Frontal cortex (tissue), 4 donors: ENCODE measurements at places on chromosomes 7 and 10. TPM values are rescaled to one million over a fixed set of nuclear protein-coding genes. Genes with fewer than 3 reads are reported as not detected.

MUC3A gene
- total RNA-seq: under 0.01 TPM

- DNase-seq: no peak
Measured at GRCh38 chr10:35386594-35387174, 50.4 kb downstream of the CCNY start.

ELOVL3 gene
- total RNA-seq: not detected

DNA sequence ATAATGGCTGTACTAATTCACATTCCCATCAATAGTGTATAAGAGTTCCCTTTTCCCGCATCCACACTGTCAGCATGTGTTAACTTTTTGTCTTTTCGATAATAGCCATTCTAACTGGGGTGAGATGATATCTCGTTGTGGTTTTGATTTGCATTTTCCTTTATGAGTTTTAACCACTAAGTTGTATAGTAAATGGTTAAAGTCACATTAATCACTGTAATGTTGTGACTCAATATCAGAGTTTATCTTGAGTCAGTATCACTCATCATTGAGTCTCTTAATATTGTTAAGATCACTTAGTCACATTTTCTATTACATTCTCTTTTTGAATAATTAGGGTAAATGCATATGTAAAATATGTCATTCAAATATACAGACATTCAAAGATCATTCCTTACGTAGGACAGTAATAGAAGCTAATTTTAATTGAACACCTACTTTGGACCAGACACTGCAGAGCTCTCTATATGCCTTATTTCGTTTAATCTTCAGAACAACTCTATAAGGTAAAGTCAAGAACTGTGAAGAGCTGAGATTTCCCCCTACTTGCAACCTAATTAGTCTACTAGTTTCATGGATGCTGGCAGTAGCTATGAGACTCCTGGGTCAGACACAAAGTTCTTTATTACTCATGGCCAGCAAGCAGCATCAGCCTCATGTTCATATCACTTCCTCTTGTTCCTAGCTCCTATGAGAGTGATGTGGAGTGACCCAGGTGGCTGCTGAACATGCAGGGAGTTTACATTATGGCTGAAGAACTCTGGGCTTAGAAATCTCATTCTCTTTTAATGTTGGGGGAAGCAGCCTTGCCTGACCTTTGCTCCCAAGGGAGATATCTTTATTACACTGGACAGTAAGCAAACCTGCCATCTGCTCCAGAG, 30.5 kb downstream of the CREB5 start:
- DNase-seq: no peak

DNA sequence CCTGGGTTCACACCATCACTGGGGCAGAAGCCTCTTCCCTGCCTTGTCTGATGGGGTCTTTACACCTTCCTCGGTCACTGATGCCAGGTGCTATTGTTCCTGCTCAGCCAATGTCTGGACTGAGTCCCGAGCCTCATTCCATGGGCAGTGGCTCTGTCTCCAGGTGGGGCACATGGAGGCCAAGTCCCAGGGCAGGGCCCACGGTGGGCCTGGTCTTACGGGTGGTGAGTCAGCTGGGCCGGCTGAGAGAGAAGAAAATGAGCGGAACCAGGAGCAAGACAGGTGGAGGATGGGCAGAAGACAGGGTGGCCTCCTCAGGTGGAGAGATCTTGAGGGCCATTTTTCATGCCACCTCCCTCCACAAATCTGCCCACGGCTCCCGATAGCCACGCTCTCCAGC, 131.7 kb upstream of the FAM20C start:
- DNase-seq: no peak

FFAR4 gene
- not detected for total RNA-seq

GRCh38 chr10:58414270-58415041, 29.2 kb downstream of the TFAM start:
- no peak for DNase-seq

DNA sequence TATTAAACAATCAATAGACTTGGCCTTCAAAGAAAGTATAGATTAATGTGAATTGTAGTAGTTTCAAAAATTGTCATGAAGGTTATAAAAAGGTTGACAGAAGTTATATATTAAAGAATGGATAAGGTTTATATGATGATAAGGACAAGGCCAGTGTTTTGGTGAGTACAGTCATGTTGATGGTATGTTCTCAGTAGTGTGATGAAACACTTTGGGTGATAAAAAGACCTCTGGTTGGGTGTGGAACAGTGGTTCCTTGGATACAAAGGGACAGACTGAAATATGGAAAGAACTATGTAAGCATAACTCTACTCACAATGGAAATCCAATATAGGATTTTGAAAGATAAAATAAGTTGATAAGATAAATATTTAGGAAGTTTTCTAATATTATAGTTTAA, 866.3 kb downstream of the ANKRD7 start:
- DNase-seq: no peak

DNA sequence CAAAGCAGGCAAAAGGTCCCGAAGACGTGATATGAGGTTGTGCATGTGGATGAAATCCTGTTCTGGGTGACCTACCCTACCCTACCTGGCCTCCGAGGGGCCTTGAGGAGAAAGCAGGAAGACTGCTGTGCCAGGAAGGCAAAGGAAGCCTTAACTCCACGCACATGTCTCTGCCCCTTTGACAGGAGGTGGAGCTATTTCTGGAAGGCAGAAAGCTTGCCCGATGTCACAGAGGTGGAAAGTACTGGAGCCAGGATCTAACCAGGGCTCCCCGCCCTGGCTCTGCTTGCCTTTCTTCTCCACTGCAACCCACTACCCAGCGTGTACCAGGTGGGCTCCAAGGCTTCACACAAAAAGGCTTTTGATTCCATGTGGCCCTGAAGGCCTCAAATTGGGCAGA, 66.4 kb upstream of the DDC start:
- no peak for DNase-seq

DNA sequence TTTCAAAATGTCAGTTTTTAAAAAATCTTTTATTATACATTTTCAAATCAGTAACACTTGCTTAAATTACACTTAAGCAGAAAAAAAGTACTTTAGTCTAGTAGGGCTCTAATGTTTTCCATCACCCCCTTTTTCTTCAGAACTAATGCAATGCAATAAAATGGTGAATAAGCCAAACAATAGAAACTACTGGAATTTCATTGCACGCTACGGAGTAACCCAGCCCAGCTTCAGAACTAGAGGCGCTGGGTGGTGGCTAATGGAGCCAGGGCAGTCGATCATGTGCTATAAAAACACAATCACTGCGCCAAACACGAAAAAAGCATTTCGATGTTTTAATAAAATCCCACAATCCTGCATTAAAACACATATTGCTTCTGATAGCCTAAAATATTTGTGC, 59.9 kb upstream of the ODAD2 start:
- DNase-seq: no peak

DNA sequence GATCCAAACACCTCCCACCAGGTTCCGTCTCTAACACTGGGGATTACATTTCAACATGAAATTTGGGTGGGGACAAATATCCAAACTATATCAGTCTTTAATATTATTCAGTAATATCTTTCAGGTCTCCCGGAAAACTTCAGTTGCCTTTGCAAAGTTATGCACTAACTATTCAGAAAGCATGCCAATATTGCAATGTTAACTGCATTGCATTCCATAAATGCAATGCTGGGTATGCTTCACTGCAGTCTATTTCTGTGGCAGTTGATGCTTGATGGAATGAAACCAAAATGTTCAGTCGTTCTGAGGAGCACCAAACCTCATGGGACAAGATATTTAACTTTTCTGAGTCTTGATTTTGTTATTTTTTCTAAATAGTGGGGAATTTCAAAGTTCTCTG, 147.5 kb downstream of the SLC16A9 start:
- DNase-seq: no peak

FZD1 gene
- total RNA-seq: 6.9 TPM

NUTM2E gene
- under 0.01 TPM for total RNA-seq

- DNase-seq: no peak
Measured at GRCh38 chr7:102228935-102229334, 57.7 kb upstream of the SH2B2 start.

- DNase-seq: no peak
Measured at GRCh38 chr7:27115221-27116026, 12.9 kb upstream of the HOXA2 start.

CCDC172 gene
- total RNA-seq: not detected
